ENCODE measurements at places on chromosomes 13 and 19.
A peak's percentile ranks its signal among the peaks of the same experiment; 100 is the strongest.

DNA sequence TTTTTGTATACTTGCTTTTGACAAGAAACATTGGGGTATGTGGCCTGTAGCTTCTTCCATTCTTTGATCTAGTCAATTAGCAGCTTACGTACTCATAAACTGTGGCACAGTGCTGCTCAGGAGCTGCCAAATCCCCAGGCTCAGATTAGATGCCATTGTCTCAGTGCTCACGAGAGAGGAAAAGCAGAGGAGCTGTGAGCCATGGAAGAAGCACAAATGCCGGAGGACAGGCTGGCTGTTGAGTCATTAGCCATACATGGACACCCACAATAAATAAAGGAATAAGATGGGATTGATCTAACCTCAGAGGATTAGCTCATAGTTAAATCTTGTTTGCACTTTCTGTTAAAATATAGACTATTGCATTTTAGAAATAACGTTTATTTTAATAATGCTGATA is 121.7 kb downstream of the POSTN start:
- no peak for DNase-seq

DNA sequence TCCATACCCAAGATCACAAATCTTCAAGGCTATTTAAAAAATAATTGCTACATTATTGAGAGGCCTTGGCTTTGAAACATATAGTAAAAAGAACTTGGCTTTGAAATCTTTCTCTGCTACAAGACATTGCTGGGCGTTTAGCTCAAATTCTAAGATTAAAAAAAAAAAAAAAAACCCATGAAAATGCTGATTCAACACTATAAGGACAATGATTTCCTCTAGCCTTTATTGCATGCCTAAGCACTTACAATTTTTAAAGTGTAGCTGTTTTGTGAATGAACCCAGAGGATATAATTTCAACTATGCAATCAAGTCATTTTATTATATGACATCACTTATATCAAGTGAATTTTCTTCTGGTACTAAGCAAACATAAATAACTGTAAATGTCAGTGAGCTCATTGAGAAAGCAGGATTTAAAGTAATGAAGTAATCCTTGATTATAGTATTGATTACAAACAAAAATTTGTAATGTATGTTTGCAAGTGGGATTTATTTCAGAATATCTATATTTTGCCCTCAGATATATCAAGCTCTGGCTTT is 340.0 kb upstream of the GPC6 start:
- DNase-seq: no peak

DNA sequence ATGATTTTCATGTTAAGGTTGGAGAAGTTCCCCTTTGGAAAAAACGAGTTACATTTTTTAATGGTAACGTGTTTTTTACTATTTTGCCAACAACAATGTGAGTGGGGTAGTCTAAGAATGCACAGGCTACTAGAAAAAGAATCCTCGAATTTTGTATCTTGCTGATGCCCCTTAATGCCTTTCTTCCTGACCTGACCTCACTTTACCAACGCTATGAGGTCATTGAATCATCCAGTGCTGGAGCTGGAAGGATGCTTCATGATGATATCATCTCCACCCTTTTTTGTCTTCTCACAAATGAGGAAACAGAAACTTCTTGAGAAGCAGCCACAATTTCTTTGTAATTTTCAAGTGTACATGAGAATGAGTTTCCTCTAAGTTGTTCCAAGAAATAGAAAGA is 8.2 kb upstream of the UBL3 start:
- no peak for DNase-seq

DNA sequence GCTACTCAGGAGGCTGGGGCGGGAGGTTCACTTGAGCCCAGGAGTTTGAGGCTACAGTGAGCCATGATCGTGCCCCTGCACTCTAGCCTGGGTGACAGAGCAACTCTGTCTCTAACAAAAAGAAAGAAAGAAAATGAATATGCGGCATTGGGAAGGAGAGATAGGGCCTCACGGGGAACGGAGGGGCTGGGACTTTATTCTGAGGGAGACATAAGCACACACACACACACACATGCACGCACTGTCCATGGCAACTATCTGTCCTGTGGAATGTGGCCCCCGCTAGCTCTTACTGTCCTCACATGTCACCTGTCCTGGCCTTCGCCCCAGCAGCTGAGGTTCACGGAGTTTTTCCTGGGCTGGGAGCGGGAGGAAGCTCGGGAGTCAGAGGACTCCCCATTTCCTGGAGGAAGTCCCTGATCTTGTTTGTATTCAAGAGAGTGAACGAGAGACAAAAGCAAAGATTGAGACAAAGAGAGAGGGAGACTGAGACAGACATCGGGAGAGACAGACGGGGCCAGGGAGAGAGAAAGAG is 654 bp downstream of the STAP2 start:
- no peak for DNase-seq

- DNase-seq: no peak
Observed at GRCh38 chr19:54189145-54189734, at the start of gene MBOAT7. Gene MBOAT7 (minus strand): TSS chr19:54189580. CDS start chr19:54188508, 1,072 bp downstream.

DNA sequence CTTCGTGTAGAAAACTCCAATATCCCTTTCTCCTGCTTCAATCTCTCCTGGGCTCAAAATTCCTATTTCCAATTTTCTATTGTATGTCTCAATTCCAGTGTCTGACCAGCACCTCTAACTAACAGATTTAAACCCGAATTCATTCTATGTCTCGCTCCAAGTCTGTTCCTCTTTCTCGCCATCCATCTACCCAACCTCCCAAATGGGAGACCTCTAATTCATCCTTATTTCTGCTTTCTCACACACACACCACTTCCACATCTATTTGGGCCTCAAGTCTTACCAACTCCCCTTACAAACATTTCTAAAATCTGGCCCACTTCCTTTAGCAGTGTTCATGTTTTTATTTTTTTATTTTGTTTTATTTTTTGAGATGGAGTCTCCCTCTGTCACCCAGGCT is 53.3 kb downstream of the MBD3L2B start:
- DNase-seq: no peak

GRCh38 chr13:35771898-35772297 is 295.4 kb upstream of the MAB21L1 start:
- no peak for DNase-seq

- DNase-seq: peak; percentile 56
Observed at GRCh38 chr13:35475212-35475959, 1.1 kb downstream of the MAB21L1 start.

All from activated naive CD8-positive, alpha-beta T cell treated with anti-CD3 and anti-CD28 coated beads, Interleukin-2, amount 10 ng/mL, durations not matched to agents 7 days and 5 days (primary cell).